ENCODE measurements at places on chromosomes 13 and 19.

GRCh38 chr13:103952183-103952582, 886.0 kb upstream of the SLC10A2 start:
- no peak for DNase-seq

DNA sequence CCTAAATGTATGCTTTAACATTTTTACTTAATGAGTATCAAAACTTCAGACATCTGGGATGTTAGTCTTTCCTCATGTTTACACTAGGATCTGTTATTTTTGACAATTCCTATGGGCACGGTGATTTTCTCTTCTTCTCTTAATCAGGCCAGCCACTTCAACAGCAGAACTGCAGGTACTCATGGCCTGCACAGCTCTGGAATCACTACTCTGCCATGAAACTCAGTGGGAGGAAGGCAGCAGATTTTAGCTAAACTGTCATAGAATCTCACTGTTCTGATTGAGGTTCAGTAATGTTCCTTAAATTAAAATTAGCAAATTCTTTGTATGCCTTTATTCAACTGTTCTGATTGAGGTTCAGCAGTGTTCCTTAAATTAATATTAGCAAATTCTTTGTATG, 1083.0 kb downstream of the SLITRK5 start:
- DNase-seq: no peak

- DNase-seq: no peak
Observed at GRCh38 chr19:46226438-46226973, 3.0 kb upstream of the IGFL1 start.

- peak; percentile 57 for DNase-seq
Observed at GRCh38 chr19:15177269-15178116, 23.3 kb downstream of the NOTCH3 start.

DNA sequence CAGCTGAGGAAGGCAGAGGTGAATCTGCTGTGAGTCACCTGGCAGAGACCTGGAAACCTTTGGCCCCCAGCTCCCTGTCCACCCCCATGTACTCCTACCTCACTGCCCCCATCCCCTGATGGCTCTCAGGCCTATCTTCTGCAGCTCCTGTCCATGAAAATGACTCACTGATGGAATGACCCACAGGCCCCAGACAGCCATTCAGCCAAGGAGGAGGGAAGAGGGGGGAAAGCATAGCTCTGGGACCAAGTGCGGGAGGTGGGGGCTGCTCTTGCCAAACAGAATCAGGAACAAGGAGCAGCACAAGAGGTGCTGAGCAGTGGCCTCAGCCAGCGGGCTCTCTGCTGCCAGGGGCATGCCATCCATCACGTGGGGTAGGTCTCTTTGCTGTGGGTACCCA, 111.4 kb upstream of the C1QTNF9B start:
- DNase-seq: no peak

- DNase-seq: no peak
Observed at GRCh38 chr19:39254531-39255345, 6.1 kb upstream of the IFNL4 start.
